ENCODE measurements at places on chromosomes 12 and 14.

GRCh38 chr12:31312431-31312830 lies 13.5 kb downstream of the SINHCAF start:
- DNase-seq, result no peak

DNA sequence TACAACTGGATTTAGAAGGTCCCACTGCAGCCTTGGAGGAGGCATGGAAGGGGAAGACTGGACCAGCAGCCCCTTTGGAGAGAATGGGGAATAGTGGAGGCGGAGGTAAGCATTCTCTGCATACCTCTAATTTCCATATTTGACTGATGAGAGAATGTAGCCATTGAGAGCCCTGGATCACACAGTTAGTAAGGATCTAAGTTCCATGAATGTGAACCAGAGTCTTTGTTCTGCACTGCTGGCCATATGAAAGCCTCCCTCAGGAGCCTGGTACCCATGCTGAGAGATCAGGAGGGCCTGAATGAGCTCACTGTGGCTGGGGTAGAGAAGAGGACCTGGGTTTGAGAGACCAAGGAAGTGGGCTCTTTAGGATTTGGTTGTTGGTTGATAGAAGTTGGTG lies 192.1 kb downstream of the TMEM132C start:
- no peak for DNase-seq

- DNase-seq, result no peak
These were observed 231.7 kb downstream of the DPF3 start for GRCh38 chr14:72662214-72662613.

- no peak for DNase-seq
These were observed 106.3 kb downstream of the RIN3 start for GRCh38 chr14:92619671-92620456.

DNA sequence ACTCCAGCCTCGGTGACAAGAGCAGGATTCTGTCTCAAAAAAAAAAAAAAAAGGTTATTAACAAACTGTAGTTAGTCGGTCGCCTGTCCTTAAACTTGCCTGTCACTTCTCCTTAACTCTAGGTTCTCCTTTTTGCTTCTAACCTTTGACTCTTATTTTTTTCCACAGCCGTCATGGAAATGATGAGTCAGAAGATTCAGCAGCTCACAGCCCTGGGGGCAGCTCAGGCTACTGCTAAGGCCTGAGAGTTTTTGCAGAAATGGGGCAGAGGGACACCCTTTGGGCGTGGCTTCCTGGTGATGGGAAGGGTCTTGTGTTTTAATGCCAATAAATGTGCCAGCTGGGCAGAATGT lies 418 bp upstream of the MYG1 start:
- DNase-seq, result no peak

DNA sequence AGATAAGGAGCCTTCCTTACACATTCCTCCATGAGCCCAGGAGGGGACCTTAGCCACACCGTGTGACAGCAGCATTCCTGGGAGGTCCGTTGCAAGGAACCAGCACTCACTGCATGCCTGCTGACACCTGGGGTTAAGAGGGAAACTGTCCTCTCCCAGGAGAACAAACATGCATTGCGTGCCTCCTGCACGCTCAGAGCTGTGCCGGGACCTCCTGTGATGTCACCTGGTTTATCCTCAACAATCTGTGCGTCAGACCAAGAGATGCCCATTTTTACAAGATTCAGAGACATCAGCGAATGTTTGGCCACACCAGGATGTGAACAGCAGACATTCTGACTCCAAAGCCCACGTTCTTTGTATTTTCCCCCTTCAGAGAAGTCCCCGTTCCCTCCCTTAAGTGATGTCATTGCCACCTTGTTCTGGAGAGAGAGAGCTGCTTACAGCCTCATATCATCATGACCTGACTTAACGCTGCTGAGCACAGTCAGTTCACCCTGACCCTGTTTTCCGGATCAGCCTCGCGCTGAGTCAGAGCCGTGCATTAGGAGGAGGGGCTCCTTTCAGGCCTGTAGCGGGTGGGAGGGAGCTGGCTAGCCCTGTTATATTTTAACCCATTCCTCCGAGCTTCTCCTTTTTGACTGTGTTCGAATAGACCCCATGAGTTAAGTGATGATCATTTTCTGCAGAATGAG lies 36.2 kb downstream of the TMEM120B start:
- no peak for DNase-seq

DNA sequence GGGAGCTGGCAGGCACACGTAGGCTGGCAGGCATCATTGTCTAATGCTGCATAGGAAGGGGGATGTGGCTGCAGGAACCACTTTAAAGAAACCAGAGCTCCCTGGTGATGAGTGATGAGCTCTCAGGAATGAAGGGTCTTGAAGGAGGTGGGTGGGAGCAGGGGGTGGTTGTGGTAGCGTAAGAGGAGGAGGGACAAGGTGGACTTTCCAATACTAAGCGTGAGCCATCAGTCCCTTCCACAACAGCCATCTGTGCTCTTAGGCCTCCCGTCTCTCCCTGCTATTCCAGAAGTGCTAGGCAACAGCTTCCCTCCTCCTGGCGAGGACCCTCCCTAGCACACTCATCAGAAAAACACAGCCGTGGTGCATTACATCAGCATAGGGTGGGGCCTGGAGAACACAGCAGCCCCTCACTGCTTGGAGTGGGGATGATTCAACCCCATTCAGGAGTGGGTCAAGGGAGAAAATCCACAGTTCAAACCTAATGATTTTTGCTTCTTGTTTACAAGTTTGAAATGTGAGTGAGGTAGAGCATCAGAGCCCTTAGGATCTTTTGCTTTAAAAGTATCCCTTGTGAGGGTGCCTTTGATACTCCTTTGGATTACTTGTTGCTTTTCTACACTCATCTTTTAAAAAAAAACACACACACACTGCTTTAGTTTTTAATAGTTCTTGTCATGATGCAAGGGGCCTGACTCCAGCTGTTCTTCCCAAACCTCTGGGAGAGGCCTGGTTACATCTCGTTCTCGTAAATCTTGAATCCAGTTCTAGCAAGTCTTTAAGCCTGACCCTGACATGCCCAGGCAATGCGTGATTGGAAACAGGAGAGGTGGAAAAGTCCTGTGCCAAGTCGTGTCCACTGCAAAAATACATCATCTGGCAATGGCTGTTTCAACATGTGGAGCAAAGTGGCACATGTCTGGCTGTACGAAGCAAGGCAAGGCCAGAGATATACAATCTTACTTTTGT lies 356.4 kb upstream of the DDHD1 start:
- no peak for DNase-seq

- no peak for DNase-seq
These were observed 125.2 kb downstream of the MGST1 start for GRCh38 chr12:16472631-16473030.

GRCh38 chr14:46490238-46490685 lies 161.3 kb downstream of the RPL10L start:
- no peak for DNase-seq

GRCh38 chr12:107448198-107448597 lies 237.4 kb upstream of the PWP1 start:
- DNase-seq, result no peak

GRCh38 chr14:51912112-51912786 lies 51.8 kb downstream of the GNG2 start:
- no peak for DNase-seq

DNA sequence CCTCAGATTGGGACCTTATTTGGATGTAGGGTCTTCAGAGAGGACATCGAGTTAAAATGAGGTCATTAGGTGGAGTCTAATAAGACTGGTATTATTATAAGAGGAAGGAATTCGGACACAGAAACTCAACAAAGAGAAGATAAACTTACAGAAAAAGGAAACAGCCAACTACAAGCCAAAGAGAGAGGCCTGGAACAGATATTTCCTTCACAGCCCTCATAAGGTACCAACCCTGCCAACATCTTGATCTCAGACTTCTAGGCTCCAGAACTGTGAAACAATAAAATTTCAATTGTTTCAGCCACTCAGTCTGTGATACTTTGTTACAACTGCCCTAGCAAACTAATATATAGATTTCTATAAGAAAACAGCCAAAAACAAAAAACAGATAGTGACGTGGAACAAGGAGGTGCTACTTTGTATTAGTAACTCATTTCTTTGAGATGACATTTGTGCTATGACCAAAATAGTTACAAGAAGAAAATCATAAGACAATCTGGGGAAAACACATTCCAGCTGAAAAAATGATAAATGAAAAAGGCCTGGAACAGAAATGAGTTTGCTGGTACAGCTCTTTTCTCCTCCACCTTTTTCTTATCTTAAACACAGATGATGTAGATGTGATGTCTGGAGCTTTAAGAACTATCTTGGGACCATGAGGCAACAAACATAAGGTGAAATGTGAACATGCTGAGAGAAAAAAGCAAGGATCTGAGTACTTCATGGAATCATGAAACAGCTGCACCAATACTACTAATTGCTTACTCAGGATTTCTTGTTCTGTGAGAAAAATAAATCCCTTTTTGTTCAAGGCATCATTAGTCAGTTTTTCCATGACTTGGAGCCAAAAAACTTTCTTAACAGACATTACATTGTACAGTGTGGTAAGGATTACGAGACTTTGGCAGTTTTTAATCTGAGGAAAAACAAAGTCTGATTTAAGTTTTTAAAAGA lies 243.2 kb downstream of the ANO6 start:
- DNase-seq, result no peak

DNA sequence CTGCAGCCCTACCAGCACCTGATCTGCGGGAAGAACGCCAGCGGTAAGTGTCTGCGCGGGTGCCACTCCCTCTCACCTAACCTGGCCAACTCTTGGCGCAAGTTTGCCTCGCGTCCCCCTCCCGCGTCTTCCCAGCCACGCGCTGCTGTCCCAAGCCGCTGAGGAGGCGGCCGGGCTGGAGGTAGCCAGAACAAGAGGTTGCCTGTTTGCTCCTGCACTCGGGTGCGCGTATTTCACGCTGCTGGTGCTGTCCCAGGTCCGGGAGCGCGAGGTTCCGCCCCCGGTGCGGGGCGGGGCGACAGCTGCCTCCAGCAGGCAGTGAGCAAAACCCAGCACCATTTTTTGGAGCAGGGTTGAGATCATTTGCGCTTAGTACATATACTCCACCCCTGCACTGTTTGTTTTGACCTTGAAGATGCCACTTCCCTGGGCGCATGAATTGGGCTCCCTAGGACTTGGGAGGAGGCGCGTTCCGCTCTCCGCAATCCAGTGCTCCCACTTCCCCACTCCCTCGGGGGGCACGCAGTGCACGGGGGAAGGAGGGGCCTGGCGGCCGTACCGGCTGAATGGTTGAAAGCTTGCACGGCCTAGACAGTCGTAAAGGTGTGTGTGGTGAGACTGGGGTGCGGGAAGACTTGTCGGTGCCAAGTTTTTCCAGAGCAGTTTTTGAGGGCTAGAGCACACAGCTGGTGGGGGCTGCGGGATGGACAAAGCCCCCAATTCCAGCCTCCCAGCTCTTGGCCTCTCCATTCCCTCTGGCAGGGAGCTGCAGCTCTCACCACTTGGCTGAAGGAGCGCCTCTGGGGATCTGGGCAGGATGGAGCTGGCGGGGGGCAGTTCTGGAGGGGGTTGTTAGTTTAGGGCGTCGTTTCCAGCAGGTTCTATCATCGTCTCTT lies 226.9 kb upstream of the CRY1 start:
- no peak for DNase-seq

DNA sequence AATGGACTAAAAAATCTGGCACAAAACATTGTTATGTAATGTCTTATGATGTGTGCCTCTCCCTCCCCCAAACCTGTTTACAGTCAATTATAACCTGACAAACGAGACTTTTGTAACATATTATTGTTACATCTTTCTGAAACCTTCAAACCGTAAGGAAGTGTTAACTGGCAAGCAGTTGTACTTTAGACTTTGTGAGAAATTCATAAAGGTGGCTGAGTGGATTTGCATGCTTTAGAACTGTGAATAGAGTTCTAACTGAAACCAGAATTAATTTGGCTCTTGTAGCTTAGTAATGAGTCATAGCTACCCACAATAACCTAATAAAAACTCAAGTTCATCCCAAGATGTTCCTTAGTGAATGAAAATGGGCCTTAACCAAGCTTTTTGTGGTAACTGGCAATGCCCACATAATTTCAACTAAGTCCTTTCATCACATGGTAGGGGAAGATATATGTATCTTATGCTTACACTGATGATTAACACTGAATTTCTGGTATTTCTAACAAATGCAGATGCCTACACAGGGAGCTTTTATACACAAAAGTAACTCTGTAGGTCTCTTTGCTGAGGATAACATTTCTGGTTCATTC lies 29.7 kb downstream of the RAD9B start:
- no peak for DNase-seq

DNA sequence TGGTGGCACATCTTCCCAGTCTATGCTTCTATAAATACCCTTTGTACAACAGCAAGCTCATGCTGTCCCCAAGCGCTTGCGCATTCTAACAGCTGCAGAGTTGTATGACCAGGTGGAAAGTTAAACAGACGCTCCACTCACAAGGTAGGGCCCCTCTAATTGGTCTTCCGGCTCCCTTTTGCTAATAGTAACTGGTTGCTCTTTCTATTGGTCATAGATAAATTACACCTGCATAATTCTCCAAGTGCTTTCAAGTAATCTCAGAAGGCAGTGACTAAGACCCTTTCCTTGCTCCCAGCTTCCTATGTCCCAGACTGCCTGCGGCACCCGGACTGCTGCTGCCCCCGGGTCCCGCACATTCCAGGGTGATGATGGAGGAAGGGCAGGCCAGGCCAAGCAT lies 6.1 kb upstream of the TSPAN9 start:
- DNase-seq, result no peak

- DNase-seq, result no peak
These were observed 120.1 kb downstream of the ALG10 start for GRCh38 chr12:34142430-34142829.

DNA sequence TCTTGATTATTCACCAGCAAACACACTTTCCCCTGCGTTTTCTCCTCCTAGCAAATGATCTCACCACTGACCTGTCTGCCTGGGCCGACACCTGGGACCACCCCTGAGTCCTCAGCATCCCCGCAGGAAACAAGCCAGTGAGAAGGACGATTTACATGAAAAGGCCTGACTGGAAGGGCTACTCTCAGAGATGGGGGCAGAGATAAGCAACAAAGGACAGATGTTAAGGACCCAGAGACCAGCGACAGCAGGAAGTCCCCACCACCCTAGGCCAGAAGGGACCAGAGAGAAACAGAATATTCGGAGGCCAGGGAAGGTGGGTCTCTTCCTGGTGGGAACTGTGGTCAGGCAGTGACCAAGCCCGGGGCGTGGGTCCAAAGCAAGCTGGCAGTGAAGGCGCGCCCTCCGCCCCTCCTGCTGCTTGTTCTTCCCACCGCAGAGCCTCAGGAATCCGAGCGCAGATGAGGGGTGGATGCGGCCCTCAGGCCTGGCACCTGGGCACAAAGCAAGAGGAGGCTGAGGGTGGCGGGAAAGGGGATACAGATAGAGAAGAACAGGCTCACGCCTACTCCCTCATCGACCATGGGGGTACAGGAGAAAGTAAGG lies 55.8 kb downstream of the STX2 start:
- DNase-seq, result no peak

DNA sequence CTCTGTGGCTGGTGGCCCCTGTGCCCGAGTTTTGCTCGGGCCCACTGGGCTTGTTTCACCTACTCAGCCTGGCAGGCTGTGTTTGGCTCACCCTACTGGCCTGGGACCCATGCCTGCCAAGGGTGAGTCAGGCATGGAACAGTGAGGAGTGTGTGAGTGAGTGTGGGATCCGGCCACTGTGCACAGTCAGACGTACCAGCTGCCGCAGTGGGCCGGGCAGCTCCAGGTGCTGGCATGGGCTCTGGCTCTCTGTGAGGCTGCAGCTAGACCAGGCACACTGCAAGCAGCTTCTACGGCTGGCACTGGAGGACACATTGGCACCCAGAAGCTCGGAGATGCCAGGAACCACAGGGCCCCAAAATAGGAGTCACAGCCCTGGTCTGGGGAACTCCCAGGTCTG lies 40.6 kb downstream of the HSD17B6 start:
- no peak for DNase-seq
